LNCaP clone FGC (cell line): ENCODE measurements at places on chromosomes 3 and 15.

DNA sequence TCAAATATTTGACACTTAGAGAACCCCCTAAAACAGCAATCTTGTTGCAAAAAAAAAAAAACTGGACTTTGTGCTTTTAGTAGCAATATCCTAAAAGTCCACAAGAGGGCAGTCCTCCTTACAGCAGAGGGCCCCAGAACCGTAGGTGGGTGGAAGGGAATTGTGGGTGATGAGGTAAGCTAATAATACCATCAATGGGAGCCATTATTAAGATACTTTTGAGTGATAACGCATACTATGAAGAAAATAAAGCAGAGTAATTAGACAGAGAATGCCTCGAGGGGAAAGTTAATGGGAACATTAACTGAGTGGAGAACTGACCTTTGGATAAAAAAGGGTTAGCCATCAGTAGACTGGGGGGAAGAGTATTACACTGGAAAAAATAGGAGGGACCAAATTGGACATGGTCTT lies 229.9 kb downstream of the THRB start:
- no peak for DNase-seq

DNA sequence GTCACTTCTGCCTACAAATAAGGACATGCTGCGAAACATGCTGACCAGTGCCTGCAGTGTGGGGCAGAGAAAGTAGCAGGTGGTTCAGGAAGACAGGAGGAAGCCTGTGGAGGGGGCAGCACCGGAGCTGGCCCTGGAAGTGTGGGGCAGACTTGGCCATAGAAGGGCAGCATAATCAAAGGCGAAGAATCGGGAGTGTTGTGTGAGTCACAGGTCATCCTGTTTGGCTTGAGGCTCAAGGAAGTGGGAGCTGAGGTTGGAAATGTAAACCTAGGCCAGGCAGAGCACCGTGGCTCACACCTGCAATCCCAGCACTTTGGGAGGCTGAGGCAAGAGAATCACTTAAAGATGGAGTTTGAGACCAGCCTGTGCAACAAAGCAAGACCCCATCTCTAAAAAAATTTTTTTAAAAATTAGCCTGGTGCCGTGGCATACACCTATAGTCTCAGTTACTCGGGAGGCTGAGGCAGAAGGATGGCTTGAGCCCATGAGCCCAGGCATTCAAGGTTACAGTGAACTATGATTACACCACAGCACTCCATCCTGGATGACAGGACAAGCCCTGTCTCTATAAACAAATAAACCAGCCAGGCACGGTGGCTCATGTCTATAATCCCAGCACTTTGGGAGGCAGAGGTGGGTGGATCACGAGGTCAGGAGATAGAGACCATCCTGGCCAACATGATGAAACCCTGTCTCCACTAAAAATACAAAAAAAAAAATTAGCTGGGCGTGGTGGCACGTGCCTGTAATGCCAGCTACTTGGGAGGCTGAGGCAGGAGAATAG lies 54.0 kb downstream of the FAM43A start:
- no peak for DNase-seq

DNA sequence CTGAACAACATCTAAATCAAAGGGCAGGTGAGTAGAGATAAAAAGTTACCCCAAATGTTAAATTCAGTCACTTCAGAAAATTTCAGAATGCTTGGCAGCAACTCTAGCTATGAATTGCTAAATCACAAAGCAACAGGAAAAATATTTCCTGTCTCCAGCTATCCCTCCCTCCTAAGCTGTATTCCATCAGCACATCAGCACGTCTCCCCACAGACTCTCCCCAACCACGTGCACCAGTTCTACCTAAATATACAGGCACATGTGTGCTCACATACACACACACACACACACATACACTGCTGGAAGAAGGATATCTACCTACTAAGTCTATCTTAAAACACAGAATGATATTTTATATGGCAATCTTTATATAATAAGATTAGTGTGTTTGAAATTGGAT lies 177.1 kb upstream of the ARHGEF26 start:
- DNase-seq, result no peak

GRCh38 chr3:117404141-117404540 lies 694.6 kb downstream of the TUSC7 start:
- no peak for DNase-seq

GRCh38 chr3:111151438-111151837 lies 79.8 kb downstream of the NECTIN3 start:
- DNase-seq, result no peak

DNA sequence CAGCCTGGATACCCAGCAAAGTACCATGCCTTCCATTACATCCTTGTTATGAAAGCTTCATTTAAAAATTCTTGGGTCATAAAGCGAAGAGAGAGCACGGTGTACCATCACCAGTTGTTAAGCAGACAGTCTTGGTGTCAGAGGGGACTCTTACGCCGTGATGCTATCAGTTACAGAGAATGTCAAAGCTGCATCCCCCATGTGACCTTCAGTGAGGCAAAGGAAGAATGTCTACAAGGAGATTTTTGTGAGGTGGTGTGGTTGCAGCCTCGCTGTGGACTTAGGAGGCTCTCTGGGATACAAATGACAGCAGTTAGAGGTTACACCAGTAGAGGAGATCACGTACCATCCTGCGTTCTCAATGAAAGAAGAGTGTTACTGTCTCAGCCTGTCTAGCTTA lies 278.3 kb downstream of the FEZF2 start:
- DNase-seq, result no peak

- no peak for DNase-seq
Observed at GRCh38 chr3:144402430-144402829, 430.8 kb downstream of the DIPK2A start.

- no peak for DNase-seq
Observed at GRCh38 chr15:41603941-41604911, 45.2 kb downstream of the TYRO3 start.

DNA sequence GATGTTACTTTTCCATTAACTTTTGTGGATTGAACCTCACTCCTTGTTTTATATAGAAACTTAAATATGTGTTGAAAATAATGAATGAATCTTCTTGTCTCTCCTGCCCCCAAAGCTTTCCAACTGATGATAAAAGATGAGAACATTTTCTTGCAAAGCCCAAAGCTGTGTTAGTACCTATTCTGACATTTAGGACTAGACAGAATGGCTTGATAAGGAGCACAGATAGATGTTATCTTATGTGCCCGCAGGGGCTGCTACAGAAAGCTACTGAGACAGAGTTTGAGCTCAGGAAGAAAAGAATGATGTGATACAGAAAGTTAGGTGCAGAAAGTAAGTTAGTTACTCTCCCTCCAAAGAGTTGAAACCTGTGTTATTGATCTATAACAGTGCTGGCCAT lies 109.4 kb upstream of the ATP11B start:
- no peak for DNase-seq

- no peak for DNase-seq
Observed at GRCh38 chr3:11661827-11662226, 18.1 kb upstream of the VGLL4 start.

DNA sequence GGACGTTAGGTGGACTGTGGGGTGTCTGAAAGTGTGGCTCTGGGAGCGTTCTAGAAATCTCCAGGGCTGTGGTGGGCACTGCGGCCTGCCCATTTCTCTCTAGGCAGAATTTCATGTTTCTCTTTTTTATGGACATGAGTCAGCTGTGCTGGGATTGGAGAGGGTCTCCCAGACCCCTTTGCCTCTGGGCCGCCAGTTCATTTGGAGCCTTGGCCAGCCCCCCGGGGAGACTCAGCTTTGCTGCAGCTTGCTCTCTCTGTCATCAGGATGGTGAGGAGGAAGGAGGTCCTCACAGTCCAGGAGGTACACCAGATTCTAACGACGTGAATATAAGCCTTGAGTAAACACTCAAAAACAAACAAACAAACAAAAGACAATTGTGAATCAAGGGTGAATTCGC lies 149.6 kb upstream of the RGMA start:
- DNase-seq, result no peak

DNA sequence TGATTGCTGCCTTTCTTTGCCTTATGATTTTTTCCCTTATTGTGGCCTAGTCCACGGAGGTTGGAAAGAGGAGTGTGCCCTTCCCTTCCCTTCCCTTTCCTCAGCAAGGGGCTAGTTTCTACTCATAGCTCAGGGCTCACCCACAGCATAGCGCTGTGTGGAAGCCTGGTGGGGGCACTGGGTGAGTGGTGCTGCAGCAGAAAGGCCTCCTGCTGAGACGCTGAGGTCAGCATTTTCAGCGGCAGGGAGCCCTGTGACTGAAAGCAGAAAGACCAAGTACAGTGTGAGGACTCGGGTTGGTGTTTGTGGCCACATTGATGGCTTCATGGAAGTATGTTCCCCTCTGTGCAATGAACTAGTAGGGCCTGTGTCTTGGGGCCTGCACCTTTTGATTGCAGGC lies 21.9 kb downstream of the CACNA1D start:
- DNase-seq, result no peak

- DNase-seq, result no peak
Observed at GRCh38 chr3:53040351-53040820, 5.5 kb downstream of the SFMBT1 start.

DNA sequence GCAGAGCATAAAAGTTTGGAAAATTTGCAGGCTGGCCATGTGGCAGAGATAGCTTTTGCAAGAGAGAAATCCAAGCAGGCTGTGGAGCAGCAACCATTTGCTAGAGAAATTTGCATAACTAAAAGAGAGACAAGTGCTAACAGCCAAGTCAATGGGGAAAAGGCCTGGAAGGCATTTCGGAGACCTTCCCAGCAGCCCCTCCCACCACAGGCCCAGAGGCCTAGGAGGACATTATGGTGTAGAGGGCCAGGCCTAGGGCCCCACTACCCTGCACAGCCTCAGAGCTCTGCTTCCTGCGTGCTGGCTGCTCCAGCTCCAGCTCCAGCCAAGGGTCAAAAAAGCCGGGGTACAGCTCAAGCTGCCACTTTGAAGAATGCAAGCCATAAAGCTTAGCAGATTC lies 82.7 kb downstream of the MYO5A start:
- no peak for DNase-seq

DNA sequence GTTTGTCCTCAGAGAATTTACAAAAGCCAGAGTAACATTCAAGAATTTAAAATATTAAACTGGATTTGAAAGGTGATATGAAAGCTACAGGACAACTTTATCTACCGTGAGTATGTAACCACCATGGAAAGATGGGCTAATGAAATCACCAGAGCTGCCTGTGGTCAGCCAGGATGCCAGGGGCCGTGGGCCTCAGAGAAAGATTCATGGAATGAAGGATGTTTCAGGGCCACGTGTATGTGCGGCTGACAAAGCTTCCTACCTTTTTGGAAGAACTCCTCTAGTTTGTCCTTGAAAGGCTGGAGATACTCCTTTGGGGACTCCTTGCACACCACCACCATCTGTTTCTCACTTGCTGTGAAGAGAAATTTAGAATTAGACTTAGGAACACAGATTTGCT lies 138.9 kb downstream of the GREM1 start:
- DNase-seq, result no peak

DNA sequence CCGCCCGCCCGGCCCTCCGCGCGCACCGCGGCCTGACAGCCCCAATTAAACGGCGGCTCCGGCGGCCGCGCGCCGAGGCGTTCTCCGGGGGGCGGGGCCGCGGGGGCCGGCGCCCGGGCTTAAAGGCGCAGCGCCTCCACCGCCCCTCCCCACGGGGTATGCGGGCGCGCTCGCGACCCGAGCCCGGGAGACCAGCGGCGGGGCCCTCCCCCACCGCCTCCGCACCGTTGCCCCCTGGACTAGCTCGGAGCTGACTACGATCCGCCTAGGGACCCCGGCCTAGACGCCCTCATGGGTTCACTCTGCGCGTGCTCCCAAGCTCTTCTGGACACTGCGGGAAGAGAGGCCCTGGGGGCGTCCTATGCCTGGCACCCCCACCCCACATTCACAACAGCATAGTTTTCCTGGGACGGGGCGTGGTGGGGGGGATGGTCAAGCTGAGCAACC lies at the start of gene DUSP7:
Gene DUSP7 (minus strand): TSS at position 51 of the 447 bp plus-strand sequence. CDS start 205 bp downstream, outside the sequence.
- no peak for DNase-seq

GRCh38 chr3:197428952-197429351 lies 126.8 kb downstream of the BDH1 start:
- no peak for DNase-seq
